Progenitor cell of endocrine pancreas (in vitro differentiated cells): ENCODE measurements at places on chromosomes 6 and 20.

GRCh38 chr20:1800777-1801176, 94.4 kb upstream of the SIRPA start:
- no peak for DNase-seq

- DNase-seq: no peak
Observed at GRCh38 chr6:159008656-159009288, 8.8 kb upstream of the RSPH3 start.

DNA sequence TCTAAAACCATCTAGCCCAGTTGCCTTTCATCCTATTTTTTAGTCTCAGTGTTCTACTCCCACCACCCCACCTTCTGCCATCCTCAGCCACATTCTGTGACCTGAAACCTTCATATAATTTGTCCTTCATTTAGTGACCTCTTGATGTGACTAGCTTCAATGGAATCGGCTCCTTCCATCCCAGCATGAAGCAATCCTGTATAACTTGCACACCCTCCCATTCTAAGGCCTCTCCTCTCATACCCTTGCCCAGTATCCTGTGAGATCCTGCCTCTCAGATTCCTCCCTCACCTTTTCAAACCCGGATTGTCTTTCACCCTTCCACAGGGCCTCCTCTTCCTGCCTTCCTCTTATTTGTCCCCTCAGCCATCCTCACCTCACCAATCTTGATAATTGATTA, 3.1 kb downstream of the ZNF76 start:
- no peak for DNase-seq

- DNase-seq: no peak
Observed at GRCh38 chr6:167799033-167799821, 27.5 kb upstream of the AFDN start.

- DNase-seq: no peak
Observed at GRCh38 chr6:36542041-36542440, 5.2 kb downstream of the STK38 start.

- no peak for DNase-seq
Observed at GRCh38 chr6:108260126-108260808, 573 bp downstream of the SNX3 start.

- DNase-seq: peak; percentile 55
Observed at GRCh38 chr6:72622094-72622940, 453 bp downstream of the KCNQ5 start.

DNA sequence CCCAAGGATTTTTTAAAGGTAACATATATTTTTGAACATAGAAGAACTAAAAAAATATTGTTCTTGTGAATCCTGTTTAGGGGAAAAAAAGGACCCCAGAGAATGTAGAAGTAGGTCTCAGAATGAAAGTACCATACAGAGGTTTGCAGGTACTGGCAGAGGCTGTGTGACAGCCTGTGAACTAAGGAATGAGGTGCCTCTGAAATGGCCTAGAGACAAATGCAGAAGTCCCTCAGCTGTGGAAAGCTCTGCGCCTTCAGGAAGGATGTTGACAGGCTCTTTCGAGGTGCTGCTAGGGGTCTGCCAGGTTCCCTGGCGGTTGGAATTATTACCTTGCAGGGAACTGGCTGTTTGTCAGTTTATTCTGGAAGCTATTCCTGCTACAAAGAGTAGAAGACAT, 8.6 kb upstream of the TUBB2B start:
- no peak for DNase-seq

- DNase-seq: no peak
Observed at GRCh38 chr6:144753023-144753705, 468.0 kb downstream of the UTRN start.

- DNase-seq: no peak
Observed at GRCh38 chr20:63124092-63124781, 91.7 kb downstream of the YTHDF1 start.

DNA sequence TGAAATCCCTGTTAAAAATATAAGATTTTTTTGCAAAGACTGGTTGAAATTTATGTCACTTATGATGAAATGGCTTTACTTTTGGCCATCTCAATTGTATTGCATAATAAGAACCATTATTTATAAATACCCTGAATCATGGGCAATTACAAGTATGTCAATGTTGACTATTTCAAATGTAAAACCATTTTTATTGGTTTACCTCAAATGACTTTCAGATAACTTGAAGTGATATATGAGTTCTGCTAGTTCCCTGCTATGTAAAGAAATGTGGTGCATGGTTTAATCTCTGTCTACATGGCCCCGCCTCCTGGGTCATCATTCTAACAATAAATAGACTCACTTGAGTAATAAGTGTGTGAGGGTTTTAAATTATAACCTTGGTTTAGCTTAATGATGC, 275.6 kb upstream of the PREP start:
- no peak for DNase-seq
